Stimulated activated CD4-positive, alpha-beta T cell treated with anti-CD3 and anti-CD28 coated beads, Interleukin-1b, Interleukin-23, amount 100 ng/mL, for 1 hour (primary cell): ENCODE measurements at places on chromosomes 11 and 22.

- no peak for DNase-seq
Observed at GRCh38 chr22:23073526-23074229, 3.4 kb downstream of the GNAZ start.

GRCh38 chr11:91178366-91178765, 955.5 kb upstream of the CHORDC1 start:
- no peak for DNase-seq

DNA sequence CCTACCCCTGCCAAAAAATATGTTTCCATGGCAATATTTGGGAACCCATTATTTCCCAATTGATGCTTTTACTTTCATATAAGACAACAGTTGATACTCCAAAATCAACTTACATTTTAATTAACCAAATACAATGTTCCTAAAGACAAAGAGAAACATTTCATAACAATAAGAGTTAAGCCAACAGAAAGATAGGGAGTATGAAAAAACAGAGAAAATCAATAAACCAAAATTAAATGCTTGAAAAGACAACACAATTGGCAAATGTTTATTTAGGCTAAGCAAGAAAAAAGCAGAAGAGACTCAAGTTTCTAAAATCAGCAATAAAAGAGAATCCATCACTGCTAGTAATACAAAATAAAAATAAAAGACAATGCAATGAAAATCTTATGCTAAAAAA, 123.1 kb upstream of the VPREB1 start:
- DNase-seq = no peak

- DNase-seq = no peak
Observed at GRCh38 chr11:105177658-105178057, 38.1 kb upstream of the CARD18 start.

DNA sequence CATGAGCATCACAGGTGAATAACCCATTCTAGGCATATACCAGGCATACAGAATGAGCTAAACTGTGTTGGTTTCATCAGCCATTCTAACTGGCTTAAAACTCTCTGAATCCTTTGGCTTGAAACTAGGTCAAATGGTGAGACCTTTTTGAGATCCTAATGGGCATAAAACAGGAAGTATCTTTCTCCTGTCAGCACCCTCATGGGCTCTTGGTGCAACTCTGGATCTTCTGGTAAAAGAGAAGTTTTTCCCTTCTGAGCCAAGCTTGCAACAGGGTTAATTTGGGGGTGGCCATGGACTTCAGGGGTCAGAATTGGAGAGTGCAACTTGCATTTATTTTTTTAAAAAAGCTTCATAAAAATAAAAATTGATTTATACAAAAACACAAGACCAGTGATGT, 67.9 kb upstream of the GRAMD1B start:
- no peak for DNase-seq

DNA sequence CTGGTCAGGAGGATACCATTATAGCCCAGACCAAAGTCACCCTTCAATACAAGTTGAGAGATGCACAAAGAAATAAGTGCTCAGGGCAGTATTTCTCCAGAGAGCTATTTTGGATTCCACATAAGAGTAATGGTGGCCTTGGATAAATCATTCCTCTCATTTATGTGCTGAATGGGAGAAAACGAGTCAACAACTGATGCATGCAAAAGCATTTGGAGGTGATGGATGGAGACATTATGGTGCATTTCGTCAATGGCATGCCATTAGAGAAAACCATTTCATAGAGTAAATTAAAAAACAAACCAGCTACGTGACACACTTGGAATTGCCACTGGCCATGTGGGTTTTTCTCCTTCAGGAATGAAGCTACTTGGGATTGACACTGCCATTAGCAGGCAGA, 81.2 kb downstream of the ARL14EP start:
- no peak for DNase-seq

DNA sequence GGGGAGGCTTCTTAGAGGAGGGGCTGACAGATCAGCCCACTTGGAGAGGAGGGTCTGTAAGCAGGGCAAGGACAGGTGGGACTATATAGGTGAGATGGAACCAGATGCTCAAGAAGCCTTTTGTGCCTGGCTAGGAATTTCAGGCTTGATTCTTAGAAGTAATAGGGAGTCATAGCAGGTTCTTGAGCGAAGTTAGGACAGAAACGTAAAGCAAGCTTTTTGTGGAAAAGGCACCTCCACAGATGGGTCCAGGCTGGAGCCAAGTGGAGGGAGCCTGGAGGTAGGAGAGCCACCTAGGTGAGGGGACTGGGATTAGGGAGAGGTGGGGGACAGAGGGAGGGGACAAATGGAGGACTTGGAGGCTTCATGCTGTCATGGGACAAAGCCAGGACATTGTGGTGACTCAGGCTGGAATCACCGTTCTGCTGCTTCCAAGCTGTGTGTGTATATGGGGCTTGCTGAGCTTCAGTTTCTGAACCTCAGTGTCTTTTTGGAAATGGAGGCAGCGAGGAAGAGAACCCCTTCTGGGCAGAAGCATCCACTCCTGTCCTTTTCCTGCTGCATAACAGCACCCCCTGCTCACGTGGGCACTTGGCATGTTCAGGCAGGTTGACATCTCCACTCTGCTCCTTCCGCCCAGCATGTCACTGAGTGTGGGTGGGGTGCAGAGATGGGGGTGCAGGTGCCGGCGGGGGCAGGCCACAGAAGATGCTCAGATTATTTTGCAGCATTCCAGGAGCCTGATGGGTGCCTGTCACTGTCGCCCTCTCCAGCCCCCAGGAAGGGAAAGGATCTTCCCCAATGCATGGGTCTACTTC, 58.0 kb downstream of the MCM5 start:
- DNase-seq = no peak

DNA sequence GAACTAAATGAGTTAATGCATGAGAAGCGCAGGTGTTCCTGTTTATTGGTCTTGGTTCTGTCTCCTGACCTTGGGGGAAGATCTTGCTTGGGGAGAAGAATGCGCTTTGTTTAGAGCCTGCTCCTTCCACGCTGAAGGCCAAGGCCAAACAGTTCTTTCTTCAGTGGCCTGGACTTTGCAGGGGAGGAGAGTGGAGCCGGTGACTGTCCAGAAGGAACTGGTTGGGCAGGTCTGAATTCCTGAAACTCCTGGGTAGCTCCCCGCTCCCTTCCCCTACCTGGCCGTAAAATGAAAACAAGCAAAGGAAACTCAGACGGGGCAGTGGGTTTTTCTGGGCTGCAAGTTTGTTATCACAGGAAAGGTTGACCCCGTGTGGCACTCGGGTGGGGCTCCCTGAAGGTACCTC, 3.6 kb downstream of the ARHGAP8 start:
- DNase-seq = no peak

DNA sequence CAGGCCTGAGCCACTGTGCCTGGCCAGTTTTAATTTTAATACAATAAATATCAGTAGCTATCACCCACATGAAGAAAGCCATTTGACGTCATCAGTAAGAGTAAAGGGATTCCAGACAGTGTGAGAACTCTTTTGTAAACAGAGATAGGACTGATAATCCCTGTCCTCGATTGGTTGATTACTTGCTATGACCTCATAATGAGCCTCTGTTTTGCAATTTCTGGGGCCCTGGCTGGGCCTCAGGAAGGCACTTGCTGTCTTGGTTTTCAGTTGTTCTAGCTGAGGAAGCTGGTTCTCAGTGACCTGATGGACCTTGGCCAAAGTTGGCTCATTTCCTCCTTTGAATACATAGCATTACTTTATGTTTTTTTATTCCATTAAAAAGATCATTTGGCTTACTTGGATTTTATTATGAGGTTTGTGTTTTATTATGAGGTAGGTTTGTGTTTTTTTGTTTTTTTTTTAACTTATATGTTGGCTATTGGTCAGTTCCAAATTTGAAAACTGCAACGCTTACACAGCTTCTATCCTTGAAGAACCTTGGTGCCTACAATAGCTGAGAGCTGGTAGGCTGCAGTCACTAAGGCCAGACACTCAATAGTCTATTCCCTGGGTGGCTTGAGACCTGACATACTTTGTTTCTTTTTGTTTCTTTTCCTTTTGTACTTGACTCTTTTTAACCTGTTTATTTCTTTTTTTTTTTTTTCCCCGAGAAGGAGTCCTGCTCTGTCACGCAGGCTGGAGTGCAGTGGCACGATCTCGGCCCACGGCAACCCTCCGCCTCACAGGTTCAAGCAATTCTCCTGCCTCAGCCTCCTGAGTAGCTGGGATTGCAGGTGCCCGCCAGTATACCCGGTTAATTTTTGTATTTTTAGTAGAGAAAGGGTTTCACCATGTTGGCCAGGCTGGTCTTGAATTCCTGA, 20.0 kb downstream of the MARK2 start:
- no peak for DNase-seq

GRCh38 chr11:16223558-16223957, 132.8 kb downstream of the SOX6 start:
- no peak for DNase-seq

GRCh38 chr22:20748082-20748481, 25.8 kb upstream of the SERPIND1 start:
- DNase-seq = no peak

DNA sequence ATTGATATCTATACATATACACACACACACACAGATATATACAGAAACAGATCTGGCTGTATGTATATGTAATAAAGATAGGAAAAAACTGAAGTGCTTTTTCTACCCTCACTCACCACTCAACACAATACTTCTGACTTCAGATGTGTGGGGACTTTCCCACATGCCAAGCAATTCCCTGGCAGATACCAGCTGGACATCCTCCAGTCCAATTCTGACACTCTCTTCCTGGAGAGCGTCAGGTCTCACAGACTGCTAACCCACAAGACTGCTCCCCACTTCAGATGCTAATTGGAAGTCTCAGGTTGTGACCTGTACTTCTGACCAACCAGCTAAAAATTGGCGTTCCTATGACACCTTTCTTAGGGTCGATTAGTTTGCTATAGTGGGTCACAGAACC, 140.6 kb downstream of the ATG16L2 start:
- DNase-seq = no peak

- DNase-seq = no peak
Observed at GRCh38 chr11:59423835-59424234, 2.4 kb downstream of the OR5A2 start.

DNA sequence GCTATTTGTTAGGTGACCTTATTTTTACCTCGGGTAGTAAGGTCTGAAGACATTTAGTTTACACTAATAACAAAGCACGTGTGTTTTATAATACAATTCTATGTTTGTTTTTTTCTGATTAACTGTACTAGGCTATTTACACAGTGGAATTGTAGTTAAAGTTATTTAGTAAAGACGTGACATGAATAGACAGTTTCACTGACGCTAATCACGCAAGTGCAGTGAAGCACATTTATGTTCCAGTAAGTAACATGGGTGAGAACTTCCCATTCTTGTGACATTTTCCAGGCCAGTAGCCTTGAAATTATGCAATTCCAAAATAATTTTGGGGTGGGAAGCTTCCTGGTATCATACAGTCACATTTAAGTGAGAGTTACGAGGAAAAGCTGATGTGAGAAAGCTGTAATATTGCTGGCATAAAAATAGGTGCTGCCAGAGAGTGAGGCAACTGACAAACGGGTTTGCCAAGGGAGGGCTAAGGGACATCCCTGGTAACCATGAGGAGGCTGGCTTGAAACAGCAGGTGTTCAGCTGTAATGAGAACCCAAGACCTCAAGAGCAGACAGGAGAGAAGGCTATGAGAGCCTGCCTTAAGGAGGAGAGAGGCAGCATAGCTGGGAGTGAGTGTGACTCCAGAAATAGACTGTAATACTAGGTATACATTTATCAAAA, 378.8 kb downstream of the DCDC1 start:
- DNase-seq = no peak

GRCh38 chr11:56890584-56891305, 98.0 kb upstream of the OR5AK2 start:
- DNase-seq = no peak

DNA sequence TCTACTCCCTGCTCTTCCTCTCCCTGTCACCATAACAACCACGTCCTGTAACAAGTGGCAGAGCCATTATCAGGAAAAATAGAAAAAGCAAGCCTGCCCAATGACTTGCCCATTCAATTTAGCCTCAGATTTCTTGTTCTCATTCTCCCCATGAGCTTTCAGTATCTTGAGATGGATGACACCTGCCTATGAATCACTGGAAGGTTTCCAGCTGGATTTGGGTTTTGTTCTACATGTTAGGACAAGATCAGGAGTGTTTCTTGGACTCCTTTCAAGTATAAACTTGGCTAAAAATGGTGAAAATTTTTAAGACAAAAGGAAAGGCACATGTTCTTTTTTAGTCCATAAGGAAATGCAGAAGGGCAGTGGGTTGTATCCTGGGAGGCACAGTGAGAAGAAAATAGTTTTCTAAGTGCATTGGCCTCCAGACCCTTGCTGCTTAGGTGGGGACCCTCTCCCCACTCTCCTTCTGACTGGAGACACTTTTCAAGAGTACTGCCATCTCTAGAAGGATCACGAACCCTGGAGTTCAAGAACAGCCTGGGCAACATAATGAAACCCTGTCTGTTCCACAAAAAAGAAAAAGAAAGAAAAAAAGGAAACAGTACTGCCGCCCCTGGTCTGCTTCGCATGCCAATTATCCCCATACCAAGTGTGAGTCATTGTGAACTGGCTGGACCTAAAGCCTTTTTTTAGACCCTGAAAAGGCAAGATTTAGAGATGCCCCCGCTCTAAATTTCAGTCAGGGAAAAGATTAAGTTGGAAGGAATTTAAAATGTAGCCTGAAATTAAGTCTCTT, 51.0 kb downstream of the MTNR1B start:
- DNase-seq = no peak

DNA sequence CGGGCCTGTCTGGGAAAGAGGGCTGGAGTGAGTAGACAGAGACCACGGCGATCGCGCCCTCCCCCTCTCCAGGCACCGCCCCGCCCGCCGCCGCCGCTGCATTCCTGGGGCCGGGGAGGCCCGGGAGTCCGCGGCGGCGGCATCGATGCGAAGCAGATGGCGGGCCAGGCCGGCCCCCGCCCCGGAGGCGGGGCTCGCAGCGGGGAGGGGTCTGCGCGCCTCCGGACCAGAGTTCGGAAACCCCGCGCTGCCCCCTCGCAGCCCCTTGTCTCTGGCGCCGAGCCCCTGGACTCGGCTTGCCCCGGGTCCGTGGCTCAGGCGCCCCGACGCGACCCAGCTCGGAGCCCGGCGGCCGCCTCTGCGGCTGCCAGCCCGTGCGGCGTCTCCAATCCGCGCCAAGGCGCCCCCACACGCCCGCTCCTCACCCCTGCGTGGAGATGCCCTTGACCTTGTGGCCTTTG, 1.3 kb downstream of the SCARF2 start:
- DNase-seq = no peak

GRCh38 chr22:29605527-29605850, 2.1 kb downstream of the NF2 start:
- DNase-seq = no peak

- DNase-seq = no peak
Observed at GRCh38 chr11:116061322-116061721, 557.1 kb upstream of the CADM1 start.
